ENCODE measurements at places on chromosomes 3 and 15. TPM values are rescaled to one million over a fixed set of nuclear protein-coding genes. Genes with fewer than 3 reads are reported as not detected.

The FSIP1 gene
- total RNA-seq = 0.43 TPM

The PRR23A gene
- total RNA-seq = not detected

The MORC1 gene
- not detected for total RNA-seq

The SLC22A13 gene
- total RNA-seq = 0.66 TPM

The WDR93 gene
- total RNA-seq = not detected

The CYFIP1 gene
- 3.8 TPM for total RNA-seq

The SLC28A2 gene
- not detected for total RNA-seq

The SERPINI2 gene
- not detected for total RNA-seq

The ZNF770 gene
- total RNA-seq = 40.7 TPM

The ROBO2 gene
- not detected for total RNA-seq

The PIAS1 gene
- total RNA-seq = 64.8 TPM

The DAZL gene
- total RNA-seq = not detected

The NAA80 gene
- total RNA-seq = 45.7 TPM

The SEMA3G gene
- 1.4 TPM for total RNA-seq

The CHRNA5 gene
- total RNA-seq = 0.44 TPM

The SNTN gene
- not detected for total RNA-seq

The RPUSD2 gene
- total RNA-seq = 18.9 TPM

The PCSK6 gene
- 2.2 TPM for total RNA-seq

The CSPG4 gene
- 0.06 TPM for total RNA-seq

The FBXO40 gene
- not detected for total RNA-seq

The GABPB1 gene
- total RNA-seq = 15.8 TPM

The VIPR1 gene
- total RNA-seq = 76.1 TPM

The SKOR1 gene
- 1.6 TPM for total RNA-seq

The RETNLB gene
- not detected for total RNA-seq

- no peak overlapping the region for H3K4me3 ChIP-seq
- no peaks in the 10 kb centered on the region for H3K4me1 ChIP-seq
- DNase-seq = no peak
- no peak overlapping the region for H3K27ac ChIP-seq
- no peaks in the 10 kb centered on the region for H3K36me3 ChIP-seq
- no peaks in the 10 kb centered on the region for H3K27me3 ChIP-seq
These were observed 56.2 kb downstream of the GABRG3 start for GRCh38 chr15:27027229-27027628.

DNA sequence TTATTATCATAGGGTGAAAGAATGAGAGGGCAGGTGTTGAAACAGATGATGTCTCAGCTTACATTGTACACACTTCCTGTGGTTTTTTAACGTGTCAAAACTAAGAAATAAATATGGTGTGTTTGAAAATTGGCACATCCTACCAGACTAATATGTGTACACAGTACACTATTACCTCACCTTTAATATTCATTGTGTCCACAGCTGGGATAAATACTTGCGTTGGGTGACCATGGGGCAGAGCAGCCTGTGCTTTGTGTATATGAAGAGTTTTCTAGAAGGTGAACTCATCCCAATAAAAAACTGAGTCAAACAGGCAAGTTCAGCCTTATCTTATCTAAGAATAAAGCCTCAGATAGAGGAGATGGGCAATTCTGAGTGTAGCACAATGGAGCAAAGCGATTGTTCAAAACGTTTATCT is 17.3 kb downstream of the SUCNR1 start:
- no peak overlapping the region for H3K4me3 ChIP-seq
- no peak for DNase-seq
- H3K27me3 ChIP-seq = no peaks in the 10 kb centered on the region
- peaks cover 2% of the 10 kb centered on the region for H3K4me1 ChIP-seq
- no peaks in the 10 kb centered on the region for H3K36me3 ChIP-seq

DNA sequence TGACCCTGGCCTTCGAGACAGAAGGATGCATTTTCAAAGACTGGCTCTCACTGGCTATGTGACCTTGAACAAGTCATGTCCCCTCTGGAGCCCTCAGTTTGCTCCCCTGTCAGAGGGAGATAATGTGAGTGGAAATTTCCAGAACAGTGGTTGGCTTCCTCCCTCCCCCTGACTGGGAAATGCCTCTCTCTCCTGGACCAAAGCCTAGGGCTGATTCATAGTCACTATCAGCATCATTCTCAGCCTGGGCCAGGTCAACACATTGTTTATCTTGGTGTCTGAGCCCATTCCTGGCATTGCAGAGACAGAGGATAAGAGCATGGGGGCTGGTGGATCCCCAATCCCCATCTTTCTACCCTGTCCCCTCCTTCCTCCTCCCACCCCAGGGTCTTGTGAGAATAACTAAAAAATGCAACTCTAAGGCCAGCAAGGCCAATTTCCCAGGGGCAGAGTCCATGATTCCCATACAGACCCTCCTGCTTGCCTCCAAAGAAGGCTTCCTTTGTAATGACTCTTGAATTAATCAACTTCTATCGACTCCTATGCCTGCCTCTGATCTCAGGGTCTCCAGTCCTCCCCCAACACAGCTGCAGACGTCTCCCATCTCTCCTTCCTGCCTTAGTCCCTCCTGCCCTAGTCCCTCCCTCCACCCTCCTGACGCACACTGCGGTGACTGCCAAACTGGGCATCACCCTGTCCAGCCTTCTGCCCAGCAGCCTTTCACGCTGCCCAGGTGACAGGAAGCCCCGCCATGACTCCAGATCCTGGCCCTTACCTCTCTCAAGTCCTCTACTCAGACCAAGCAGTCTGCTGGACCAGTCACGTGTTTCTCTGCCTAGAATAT is 35.4 kb upstream of the CORO2B start:
- peaks cover 29% of the 10 kb centered on the region for H3K27me3 ChIP-seq
- H3K4me1 ChIP-seq = no peaks in the 10 kb centered on the region
- H3K4me3 ChIP-seq = no peak overlapping the region

GRCh38 chr3:102826636-102827035 is 391.8 kb downstream of the ZPLD1 start:
- H3K27me3 ChIP-seq = no peaks in the 10 kb centered on the region
- no peak overlapping the region for H3K4me3 ChIP-seq
- DNase-seq = no peak
- H3K27ac ChIP-seq = no peak overlapping the region

DNA sequence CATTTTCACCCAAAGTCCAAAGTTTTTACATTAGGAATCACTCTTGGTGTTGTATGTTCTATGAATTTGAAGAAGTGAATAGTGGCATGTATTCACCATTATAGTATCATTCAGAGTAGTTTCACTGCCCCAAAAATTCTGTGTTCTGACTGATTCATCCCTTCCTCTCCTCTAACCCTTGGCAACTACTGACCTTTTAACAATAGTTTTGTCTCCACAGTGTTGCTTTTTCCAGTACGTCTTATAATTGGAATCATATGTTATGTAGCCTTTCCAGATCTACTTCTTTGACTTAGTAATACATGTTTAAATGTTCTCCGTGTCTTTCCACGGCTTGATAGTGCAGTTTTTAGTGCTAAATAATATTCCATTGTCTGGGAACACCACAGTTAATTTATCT is 379.0 kb upstream of the SGO1 start:
- H3K27me3 ChIP-seq = no peaks in the 10 kb centered on the region
- no peak overlapping the region for H3K27ac ChIP-seq
- no peak for DNase-seq
- no peaks in the 10 kb centered on the region for H3K4me1 ChIP-seq
- no peaks in the 10 kb centered on the region for H3K36me3 ChIP-seq
- H3K4me3 ChIP-seq = no peak overlapping the region

DNA sequence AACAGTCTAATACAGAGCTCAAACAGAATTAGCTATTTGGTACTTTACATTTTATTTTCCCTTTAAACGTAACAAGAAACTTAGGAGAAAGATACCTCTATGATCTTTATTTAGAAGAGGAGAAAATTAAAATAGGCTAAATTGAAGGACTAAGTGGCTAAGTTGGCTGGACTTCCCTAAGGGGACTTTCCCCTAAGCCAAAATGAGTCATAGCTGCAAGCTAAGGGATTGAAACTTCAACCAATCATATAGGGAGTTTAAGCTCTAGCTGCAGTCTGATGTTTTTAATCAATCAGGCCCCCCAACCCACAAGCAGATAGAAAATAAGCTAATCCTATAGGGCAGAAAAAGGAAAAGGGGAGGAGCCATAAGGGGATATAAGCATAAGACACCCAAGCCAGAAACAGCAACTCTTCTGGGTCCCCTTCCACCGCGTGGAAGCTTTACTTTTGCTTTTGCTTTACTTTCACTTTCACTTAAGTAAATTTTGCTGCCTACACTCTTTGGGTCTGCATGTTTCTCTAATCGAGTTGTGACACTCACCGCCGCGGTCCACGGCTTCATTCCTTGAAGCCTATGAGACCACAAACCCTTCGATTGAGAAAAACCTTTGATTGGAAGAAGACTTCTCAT is 1108.5 kb upstream of the EPHA6 start:
- H3K4me1 ChIP-seq = no peaks in the 10 kb centered on the region
- no peaks in the 10 kb centered on the region for H3K27me3 ChIP-seq
- peak overlapping the region; percentile 35 for H3K27ac ChIP-seq

GRCh38 chr3:13473020-13473419 is 7.1 kb upstream of the HDAC11 start:
- DNase-seq = no peak
- no peaks in the 10 kb centered on the region for H3K4me1 ChIP-seq
- H3K27me3 ChIP-seq = peaks cover 15% of the 10 kb centered on the region
- H3K4me3 ChIP-seq = no peak overlapping the region
- H3K36me3 ChIP-seq = no peaks in the 10 kb centered on the region

DNA sequence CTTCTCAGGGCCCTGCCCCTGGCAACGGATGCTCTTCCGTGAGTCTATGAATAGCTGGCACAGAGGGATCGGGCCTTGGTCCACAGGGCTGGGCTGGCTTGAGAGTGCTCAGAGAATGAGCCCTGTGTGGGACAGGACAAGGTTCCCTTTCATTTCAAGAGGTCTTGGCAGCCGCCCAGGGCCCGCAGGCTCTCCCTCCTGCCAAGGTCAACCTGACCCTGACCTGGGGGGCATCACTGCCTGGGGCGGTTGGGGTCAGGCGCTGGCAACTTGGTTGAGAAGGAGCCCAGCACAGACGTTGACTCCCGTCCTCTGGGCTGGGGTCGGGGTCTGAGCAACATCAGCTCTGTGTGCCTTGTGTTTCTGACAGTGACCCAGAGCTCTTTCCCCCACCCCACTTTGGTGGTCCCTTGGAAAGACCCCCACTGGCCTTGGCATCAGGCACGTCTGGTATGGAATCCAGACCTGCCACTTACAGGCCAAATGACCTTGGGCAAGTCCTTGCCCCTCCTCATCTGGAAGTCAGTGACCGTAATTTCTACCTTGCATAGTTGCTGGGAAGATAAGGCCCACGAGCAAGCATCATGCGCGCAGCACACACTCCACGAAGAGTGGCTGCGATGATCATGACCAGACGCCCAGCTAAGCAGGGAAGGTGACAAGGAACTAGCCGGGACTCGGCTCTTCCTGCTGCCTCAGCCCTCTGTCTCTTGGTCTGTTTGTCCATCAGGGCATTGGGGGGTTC is 36.4 kb downstream of the EPHB3 start:
- H3K4me3 ChIP-seq = no peak overlapping the region
- no peaks in the 10 kb centered on the region for H3K36me3 ChIP-seq
- no peaks in the 10 kb centered on the region for H3K27me3 ChIP-seq
- DNase-seq = no peak

GRCh38 chr15:67366904-67367303 is 112.3 kb downstream of the IQCH start:
- DNase-seq = no peak
- no peaks in the 10 kb centered on the region for H3K36me3 ChIP-seq
- H3K4me1 ChIP-seq = no peaks in the 10 kb centered on the region
- no peaks in the 10 kb centered on the region for H3K27me3 ChIP-seq

DNA sequence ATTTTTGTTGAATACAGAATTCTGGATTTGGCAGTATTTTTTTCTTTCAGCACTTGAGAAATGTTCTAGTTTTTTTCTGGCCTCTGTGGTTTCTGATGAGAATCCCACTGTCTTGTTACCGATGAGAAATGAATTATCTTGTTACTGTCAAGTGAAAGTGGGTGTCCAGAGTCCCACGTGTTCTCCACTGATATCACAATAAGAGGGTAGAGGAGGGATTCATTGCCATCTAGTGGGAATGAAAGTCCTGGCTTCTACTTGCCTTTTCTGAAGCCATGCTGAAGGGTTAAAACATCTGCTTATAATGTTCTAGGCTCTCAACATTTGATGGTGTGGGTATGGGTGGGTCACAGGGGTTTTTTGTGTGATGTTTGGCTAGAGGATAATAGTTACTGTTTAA is 66.1 kb downstream of the SEC22A start:
- no peaks in the 10 kb centered on the region for H3K27me3 ChIP-seq
- no peaks in the 10 kb centered on the region for H3K36me3 ChIP-seq
- no peak overlapping the region for H3K4me3 ChIP-seq
- no peak for DNase-seq

- no peak for DNase-seq
- H3K27me3 ChIP-seq = no peaks in the 10 kb centered on the region
- H3K4me3 ChIP-seq = no peak overlapping the region
- no peaks in the 10 kb centered on the region for H3K4me1 ChIP-seq
- H3K36me3 ChIP-seq = no peaks in the 10 kb centered on the region
These were observed 53.9 kb upstream of the TTC14 start for GRCh38 chr3:180548050-180548449.

- H3K4me3 ChIP-seq = no peak overlapping the region
- H3K27me3 ChIP-seq = no peaks in the 10 kb centered on the region
- H3K27ac ChIP-seq = no peak overlapping the region
- no peaks in the 10 kb centered on the region for H3K36me3 ChIP-seq
- H3K4me1 ChIP-seq = no peaks in the 10 kb centered on the region
These were observed 116.5 kb downstream of the RBMS3 start for GRCh38 chr3:29397406-29397805.

DNA sequence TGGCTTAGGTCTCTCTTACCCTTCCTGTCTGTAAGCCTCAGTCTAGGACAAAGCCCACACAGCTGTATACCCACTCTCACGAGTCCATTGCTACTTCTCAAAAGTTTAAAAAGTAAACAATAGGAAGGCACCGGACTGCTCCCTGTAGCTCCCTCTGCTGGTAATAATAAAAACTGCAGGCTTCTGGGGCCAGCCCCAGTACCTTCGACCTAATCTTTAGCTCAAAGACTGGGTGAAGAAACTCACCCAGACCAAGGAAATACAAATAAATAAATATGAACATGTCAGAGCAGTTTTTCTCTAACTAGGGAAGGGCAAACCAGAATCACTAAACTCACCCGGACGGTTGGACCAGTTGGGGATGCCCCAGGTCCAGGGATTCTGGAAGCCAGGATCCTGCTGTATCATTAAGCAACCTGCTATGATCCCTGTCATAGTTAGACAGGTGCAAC is 5.0 kb downstream of the FAM219B start:
- DNase-seq = peak; percentile 67
- H3K27me3 ChIP-seq = no peaks in the 10 kb centered on the region
- H3K4me3 ChIP-seq = no peak overlapping the region
- H3K4me1 ChIP-seq = peaks cover 4% of the 10 kb centered on the region

GRCh38 chr3:128326051-128326823 is 140.5 kb downstream of the DNAJB8 start:
- no peak overlapping the region for H3K4me3 ChIP-seq
- DNase-seq = no peak
- H3K27ac ChIP-seq = no peak overlapping the region
- no peaks in the 10 kb centered on the region for H3K27me3 ChIP-seq
- H3K36me3 ChIP-seq = no peaks in the 10 kb centered on the region

- no peak overlapping the region for H3K4me3 ChIP-seq
- H3K27ac ChIP-seq = no peak overlapping the region
- H3K4me1 ChIP-seq = peaks cover 2% of the 10 kb centered on the region
- H3K27me3 ChIP-seq = no peaks in the 10 kb centered on the region
- DNase-seq = no peak
- peaks cover 5% of the 10 kb centered on the region for H3K36me3 ChIP-seq
These were observed 42.5 kb downstream of the HERC1 start for GRCh38 chr15:63791228-63791627.

GRCh38 chr15:31446546-31446945 is 119.9 kb downstream of the KLF13 start:
- H3K27ac ChIP-seq = no peak overlapping the region
- DNase-seq = no peak
- peaks cover 2% of the 10 kb centered on the region for H3K4me1 ChIP-seq
- H3K27me3 ChIP-seq = no peaks in the 10 kb centered on the region

- H3K4me1 ChIP-seq = no peaks in the 10 kb centered on the region
- H3K27me3 ChIP-seq = no peaks in the 10 kb centered on the region
- H3K36me3 ChIP-seq = no peaks in the 10 kb centered on the region
- H3K4me3 ChIP-seq = no peak overlapping the region
These were observed 158.6 kb upstream of the NR2E3 start for GRCh38 chr15:71651750-71652186.
